ENCODE measurements at places on chromosomes 4 and X. TPM values are rescaled to one million over a fixed set of nuclear protein-coding genes. Genes with fewer than 3 reads are reported as not detected.

DNA sequence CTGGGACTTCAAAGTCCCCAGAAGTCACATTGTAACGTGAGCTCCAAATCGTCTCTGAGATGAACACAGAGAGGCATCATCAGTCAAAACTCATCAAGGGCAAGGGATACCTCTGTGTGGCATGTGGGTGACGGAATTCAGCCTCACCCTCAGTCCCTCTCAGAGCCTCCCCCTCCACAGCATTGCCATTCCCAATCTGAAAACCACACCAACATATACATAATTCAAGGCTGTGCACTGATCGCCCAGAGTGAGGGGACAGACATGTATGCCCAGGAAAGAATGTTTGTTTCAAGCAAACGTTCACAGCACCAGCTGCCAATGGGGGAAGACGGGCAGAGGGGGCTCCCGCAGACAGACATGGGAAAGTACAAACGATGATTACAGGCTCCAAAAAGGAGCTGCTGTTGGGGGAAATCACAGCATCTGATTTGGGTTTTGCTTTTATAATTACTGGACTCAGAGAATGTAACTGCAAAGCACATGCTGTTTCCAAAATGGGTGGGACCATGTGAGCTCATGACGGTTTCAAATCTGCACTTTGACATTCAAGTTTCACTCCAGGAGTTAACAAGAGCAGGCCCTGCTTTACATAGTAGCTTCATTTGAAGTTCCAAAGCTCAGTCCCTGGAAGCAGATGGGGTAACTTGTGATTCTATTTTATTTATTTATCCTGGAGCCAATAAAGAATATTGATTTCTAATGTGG, 88.3 kb downstream of the CLCN4 start:
- no peak for DNase-seq

DNA sequence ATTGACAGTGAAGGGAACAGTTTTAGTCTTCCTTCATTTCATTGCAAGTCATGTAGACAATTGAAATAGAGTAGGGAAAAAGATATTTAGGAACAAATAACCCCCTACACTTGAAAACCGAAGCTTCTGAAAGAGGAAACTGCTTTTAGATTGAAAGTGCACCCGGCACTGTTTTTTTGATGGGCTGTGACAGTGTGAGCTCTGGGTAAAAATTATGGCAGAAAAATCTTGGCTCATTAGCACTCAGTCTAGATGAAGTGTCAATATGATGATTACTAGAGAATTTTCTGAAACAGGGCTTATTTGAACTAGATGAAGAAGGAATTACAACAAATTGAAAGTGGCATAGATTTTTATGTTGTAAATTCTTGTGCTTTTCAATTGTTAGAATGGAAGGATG, 1132.4 kb downstream of the RAPGEF2 start:
- no peak for DNase-seq

- no peak for DNase-seq
These were observed 7.0 kb upstream of the TENM3 start for GRCh38 chr4:182236186-182236585.

RPA4 gene
- polyA plus RNA-seq, result 0.19 TPM

- no peak for DNase-seq
These were observed 23.9 kb downstream of the MANBA start for GRCh38 chr4:102736636-102737549.

SRPX2 gene
- 10.5 TPM for polyA plus RNA-seq

GRCh38 chrX:40104985-40105834, 7.5 kb upstream of the BCOR start:
- DNase-seq, result peak; percentile 63

BEND2 gene
- 0.11 TPM for polyA plus RNA-seq

DNA sequence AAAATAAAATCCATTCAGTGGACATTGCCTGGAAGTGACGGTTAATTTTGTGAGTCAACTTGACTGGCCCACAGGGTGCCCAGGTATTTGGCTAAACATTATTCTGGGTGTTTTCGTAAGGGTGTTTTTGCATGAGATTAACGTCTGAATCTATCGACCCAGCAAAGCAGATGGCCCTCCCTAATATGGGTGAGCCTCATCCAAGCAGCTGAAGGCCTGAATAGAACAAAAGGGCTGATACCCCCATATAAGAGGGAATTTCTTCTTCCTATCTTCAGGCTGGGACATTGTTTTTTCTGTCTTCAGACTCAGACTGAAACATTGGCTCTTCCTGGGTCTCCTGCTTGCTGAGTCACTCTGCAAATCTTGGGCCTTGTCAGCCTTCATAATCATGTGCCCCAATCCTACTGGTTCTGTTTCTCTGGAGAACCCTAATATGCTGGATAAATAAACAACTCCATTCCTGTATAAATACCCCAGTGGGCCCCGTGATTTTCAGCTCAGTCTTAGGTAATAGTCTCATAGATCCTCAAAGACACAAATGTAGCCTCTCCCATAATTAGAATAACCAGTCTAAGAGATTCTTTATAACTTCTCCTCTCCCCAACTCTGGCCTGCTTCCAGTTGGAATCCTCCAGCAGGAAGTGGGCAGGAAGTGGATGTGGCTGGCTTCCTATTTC, 33.1 kb upstream of the DDX3X start:
- DNase-seq, result no peak

GRCh38 chr4:108427946-108428485, 192.4 kb upstream of the RPL34 start:
- DNase-seq, result no peak

DNA sequence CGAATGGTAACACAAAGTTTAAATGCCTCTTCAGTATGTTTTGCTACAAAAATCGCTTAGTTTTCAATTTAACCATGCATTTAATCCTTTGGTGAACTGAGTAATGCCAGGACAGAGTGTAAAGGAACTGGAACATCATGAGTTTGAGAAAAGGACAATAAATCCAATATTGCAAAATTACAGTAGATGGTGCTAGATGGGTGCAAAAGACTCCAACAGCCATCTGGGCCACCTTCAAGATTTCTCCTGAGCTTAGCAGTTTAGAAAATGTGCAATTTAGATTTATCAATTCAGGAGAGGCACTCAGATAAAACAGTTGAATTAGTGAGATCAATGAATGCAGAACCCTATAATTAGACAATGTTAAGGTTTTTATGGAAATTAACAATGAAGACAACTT, 33.2 kb upstream of the MID1IP1 start:
- DNase-seq, result no peak

DNA sequence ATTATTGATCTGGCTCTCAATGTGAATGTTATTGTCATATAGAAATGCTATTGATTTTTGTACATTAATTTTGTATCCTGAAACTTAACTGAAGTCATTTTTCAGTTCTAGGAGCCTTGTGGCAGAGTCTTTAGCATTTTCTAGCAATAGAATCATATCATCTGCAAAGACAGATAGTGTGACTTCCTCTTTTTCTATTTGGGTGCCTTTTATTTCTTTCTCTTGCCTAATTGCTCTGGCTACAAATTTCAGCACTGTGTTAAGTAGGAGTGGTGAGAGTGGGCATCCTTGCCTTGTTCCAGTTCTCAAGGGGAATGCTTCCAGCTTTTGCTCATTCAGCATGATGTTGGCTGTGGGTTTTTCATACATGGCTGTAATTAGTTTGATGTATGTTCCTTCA, 102.7 kb downstream of the SH3BGRL start:
- no peak for DNase-seq

DCAF12L2 gene
- 0.08 TPM for polyA plus RNA-seq

DNA sequence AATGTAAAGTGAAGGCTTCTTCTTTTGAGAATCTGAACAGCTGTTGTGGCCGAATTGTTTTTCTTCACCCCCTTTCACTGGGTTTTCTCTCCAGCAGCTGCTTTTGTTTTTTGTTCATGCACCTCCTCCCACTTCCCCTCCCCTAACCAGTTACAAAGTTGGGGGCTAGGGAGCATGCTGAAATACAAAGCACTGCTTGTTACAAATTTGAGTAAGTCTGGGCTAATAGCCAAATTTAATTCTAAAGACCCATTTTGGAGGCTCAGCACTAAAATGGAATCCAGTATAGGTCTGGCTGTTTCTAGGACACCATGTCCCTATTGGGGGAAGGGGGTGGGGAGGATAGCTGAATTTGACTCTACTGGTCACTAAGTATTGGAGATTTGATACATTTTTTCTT, 89.2 kb upstream of the GPM6B start:
- DNase-seq, result no peak

DNA sequence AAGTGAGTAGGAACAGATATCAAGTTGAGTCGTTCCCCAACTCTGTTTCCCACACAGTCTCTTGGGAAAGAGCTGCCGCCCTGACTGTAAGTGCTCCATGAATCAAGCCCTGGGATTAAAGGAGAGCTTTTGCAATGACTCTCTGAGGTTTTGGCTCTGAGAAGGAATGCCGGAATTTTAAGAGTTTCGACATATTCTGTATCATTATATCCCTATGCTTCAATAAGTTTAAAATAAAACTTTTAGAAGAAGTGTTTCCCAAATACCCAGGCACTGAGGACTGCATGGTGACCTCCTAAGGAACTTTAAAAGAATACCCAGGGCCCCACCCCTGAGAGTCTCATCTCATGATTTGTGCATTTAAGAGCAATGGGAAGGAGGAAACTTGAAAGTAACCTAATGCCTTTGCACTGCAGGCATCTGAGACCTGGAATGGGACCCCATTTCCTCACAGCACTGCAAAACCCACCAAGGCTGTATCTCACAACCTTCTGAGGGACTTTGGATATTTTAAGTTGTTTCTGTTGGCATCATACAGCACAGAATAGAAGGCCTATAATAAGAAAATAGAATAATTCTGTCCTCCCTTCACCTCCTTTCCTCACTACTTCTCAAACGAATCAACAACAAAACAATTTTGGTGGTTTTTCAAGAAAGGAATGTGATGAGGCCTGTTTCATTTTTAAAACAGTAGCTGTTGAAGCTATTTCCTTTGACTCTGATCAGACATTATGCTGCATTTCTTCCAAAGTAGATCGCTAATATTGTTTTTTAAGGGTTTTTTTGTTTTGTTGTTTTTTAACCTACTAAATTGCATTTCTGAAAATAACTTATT, 121.2 kb downstream of the GASK1B start:
- no peak for DNase-seq

NOX1 gene
- polyA plus RNA-seq, result not detected

DNA sequence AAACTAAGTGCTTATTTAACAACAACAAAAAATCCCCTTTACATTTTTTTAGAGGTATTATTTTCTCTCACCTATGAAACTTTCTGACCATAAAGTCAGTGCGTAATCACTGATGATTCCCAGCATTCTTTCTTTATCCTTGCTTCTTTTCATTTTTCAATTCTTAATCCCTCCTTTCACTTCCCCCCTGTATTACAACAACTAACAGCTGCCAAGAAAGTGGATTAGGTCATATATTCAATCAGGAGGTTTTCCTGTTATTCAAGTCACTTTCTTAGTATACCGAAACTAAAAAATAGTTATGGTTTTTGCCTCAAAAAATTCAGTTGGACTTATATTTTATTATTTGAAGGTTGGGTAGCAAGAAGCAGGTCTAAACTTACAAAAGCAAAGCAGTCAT, 2.1 kb upstream of the STAP1 start:
- DNase-seq, result no peak

MXRA5 gene
- polyA plus RNA-seq, result 1.9 TPM

- no peak for DNase-seq
These were observed 404 bp downstream of the PPP2R3B start for GRCh38 chrX:386239-386767.

GRCh38 chr4:138034871-138035270, 207.3 kb downstream of the SLC7A11 start:
- no peak for DNase-seq

DNA sequence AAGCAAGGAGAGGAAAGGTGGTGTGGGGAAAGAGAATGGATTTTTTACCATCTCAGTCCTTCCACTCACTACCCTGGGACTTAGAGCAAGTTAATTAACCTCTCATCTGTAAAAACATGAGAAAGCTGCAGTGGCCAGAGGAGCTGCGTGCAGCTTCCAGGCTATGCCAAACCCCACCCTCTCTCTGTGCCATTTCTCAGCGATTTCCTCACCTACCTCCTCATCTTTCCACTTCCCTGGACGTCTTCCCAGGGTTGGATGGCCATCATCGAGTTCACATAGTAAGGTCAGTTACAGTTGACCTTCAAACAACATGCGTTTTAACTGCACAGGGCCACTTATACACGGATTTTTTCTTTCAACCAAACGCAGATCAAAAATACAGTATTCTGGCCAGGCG, 64.3 kb downstream of the SMIM20 start:
- no peak for DNase-seq

DNA sequence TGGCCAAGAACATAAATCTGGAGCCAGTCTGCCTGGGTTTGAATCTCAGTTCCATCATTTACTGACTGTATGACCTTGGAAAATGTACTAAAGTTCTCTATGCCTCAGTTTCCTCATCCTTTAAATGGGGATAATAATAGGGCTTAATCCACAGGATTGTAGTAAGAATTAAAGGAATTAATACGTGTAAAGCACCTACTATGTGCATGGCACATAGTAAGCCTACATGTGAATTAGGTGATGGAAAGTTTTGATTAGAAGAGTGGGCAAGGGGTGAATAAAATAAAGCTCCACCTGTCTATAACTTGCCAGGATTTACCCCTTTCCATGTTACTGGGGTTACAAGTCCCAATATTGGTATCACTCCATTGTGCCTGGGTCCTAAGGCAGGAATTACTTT, 35.8 kb upstream of the IL13RA2 start:
- no peak for DNase-seq

- no peak for DNase-seq
These were observed 41.1 kb downstream of the AFF1 start for GRCh38 chr4:86975927-86976326.

DNA sequence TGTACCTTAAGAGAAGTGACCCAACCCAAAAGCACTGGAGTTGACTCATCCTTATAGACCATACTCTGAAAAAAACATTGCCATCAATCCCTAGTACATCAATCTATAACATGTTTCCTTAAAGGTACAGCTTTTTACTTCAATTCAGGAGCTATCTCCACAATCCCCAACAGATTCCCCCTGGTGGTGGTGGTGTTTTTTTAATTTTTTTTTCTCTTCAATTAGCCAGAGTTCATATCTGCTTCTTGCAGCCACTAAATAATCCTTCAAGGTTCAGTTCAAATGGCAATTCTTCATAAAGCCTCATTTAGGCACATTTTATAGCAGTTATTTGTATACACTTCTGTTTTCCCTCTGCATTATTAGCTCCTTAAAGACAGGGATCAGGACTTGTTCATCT, 60.7 kb upstream of the KDR start:
- no peak for DNase-seq

MAP7D2 gene
- 0.23 TPM for polyA plus RNA-seq

DNA sequence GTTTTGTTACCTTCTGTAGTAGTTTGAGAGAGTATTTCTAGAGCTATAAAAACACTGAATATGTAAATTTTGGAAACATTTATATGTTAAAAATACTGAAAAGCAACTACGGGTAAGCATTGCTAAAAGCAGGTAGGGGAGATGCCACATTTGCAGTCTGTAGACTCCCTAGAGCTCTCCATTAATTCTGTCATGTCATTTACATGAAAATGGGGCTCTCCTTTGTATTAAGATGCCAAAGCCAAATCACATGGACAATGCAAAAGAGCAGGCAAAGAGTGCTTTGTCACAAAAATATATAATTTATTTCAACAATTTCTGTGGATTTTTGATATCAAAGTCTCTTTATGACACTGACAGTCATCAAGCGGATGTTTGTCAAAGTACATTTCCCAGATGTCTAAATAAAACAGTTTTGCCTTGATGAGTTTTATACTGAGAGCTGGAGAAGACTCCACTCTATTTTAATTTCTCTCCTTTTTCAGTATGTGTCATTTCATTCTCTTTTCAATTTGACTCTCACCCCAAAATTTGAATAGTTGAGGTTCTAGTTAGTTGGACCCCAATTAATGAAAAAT, 51.8 kb downstream of the LDB2 start:
- DNase-seq, result no peak

- no peak for DNase-seq
These were observed 253.3 kb upstream of the INTU start for GRCh38 chr4:127379499-127379898.

ADRA2C gene
- polyA plus RNA-seq, result 3.9 TPM

SLC49A3 gene
- 9.8 TPM for polyA plus RNA-seq
